ENCODE measurements at places on chromosomes 7 and 10.

DNA sequence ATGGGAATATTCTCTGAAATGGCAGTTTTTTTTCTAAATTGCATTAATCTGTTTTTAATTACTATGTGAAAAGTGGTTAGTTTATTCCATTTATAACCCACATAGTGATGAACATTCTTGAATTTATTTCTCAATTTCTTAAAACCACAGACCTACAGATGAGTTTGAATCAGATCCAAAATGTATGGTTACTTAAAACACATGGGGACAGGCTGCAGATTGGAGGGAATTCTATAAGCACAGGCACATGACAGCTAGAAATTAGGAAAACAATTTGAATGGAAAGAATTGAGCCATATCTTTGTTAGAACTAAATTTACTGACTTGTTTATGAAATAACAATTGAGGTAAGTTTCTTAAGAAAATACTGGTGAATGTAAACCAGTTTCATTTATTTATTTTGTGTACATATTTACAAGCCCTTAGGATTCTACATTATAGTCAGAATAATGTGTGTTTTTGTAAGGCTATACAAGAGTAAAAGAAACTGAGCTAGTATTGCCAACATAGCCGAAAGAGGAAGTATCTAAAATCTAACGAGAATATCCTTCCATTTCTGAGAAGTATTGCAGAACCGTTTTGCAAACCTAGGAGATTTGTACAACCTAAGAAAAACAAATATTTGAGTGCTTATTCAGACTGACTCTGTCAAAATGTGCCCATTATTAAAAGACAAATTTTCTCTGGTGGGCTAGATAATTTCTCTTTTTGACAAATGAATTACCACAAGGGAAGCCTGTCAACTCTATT lies 434.3 kb upstream of the SEMA3D start:
- DNase-seq = peak; percentile 59

GRCh38 chr7:106617860-106618259 lies 43.1 kb downstream of the CCDC71L start:
- DNase-seq = no peak

- DNase-seq = peak; percentile 21
Measured at GRCh38 chr10:125707541-125708468, 11.7 kb upstream of the EDRF1 start.

DNA sequence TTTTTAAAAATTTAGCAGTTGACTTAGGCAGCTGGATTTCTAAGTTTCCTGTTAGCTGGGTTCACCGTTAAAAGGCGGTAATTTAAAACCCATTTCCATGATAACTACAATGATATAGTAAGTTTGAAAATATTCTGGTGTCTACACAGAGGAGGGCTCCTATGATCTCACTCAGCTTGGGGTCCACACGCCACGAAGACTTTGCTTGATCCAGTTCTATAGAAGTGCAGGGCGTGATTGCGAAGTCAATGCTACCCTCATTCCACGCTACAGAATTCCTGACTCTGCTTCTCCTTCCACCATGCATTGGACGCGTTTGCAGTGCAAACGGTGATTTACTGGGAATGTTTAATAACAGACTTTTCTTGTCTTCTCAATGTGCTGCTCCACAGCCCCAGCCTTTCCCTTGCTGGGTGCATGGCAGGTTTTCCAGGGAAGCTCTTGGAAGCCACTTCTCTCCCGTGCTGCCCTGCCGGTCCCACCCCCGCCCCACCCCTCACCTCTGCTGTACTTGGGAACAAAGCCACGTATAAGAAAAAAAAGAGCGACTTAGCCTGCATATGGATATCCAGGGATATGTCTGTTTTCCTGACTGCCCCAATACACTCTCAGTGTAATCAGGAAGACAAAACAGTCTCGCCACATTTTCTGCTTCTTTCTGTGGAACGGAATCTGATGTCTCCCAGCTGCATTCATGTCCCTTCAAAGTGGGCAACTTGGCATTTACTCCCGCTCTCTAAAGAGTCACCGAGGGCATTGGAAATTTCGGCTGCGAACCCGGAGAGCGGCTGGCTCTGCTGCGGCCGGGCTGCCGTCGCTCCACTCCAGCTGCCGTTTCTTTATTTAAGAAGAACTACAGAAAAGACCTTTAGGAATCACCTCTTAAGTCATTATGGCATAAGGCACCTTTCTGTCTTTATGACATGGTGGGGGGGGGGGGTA lies 434.4 kb upstream of the MGMT start:
- no peak for DNase-seq

DNA sequence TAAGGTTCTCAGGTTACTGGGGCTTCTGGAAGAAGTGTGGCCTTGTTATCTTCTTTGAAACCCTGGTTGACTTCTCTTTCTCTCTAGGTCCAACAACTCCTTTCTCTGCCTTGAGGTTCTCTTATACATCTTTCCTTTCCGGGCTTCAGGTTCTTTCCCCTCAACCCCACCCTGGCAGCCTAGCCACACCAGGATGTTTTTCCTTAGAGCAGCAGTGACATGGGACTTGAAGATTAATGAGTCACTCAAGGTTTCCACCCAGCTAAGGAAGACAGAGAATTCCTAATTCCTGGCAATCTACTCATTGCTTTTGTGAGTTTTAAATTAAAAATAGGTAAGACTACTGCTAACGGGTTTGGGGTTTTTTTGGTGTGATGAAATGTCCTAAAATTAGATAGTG lies 121.8 kb upstream of the HPS1 start:
- no peak for DNase-seq

DNA sequence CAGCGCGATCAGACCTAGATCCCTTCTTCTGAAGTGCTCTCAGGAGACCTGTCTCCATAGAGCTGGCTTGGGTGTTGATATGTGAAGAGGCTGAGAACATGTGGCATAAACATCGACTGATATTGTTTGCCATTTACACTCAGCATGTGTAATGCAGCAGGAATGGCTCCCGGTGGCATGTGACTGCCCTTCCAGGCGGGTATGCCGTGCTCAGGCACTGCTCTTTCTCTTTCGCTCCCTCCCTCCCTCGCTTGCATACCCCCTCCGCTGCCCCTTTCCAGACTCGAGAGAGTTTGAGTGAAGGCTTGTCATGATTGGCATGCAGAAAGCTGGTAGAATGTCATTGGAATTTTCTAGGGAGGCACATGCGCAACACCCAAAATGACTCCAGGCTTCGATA lies 107.3 kb upstream of the PDCD4 start:
- no peak for DNase-seq

GRCh38 chr7:1646957-1647891 lies 22.9 kb upstream of the ELFN1 start:
- DNase-seq = no peak

- DNase-seq = peak; percentile 57
Measured at GRCh38 chr7:64555046-64555445, 7.8 kb downstream of the ZNF680 start.

DNA sequence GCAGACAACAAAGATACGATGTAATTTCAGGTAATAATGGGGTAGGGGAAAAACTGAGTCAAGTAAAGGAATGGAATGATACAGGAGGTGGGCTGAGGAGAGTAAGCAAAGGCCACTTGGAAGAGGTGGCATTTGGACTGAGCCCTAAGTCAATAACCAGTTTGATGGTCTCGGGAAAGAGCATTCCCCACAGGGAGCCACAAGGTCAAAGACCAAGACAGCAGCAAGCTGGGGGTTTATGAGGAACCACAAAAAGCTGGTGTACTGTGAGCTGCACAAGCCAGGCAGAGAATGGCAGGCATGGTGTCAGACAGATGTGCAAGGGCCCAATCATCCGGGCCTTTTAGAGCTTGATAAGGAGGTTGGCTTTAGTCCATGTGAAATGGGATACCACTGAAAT lies 98.7 kb downstream of the NOC3L start:
- DNase-seq = no peak

GRCh38 chr7:4093483-4093882 lies 588.6 kb upstream of the FOXK1 start:
- no peak for DNase-seq

- no peak for DNase-seq
Measured at GRCh38 chr7:33093266-33093665, 15.9 kb downstream of the RP9 start.

DNA sequence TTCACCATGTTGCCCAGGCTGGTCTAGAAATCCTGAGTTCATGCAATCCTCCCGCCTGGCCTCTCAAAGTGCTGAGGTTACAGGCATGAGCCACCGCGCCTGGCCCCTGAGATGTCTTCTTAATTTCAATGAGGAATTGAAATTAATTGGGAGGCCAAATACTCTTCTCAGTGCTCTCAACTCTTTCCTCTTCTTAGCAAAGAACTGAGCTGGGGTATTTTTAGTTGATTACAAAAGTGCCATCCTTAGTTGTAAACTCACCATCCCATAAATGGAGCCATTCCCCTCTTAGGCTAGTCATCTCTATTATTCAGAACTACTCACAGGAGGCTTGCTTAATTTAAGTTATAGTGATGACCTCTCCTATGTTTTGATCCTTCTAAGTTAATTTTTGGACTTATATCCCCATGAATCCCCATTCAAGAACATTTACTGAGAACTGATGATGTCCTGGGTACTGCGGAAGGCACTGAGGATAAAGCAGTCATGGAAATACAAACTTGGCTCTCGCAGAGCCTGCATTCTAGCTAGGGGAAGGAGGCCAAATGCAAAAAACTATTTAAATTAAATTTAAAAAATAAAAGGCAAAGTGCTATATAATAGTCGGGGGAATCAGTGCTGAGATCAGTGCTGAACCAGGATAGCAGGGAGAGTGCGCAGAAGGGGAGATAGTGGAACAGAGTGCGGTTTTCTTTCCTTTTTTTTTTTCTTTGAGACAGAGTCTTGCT lies 145.3 kb downstream of the SFMBT2 start:
- no peak for DNase-seq

GRCh38 chr10:31584876-31585275 lies 265.9 kb downstream of the ZEB1 start:
- no peak for DNase-seq

GRCh38 chr7:27066148-27066547 lies 29.7 kb downstream of the HOXA1 start:
- DNase-seq = no peak

DNA sequence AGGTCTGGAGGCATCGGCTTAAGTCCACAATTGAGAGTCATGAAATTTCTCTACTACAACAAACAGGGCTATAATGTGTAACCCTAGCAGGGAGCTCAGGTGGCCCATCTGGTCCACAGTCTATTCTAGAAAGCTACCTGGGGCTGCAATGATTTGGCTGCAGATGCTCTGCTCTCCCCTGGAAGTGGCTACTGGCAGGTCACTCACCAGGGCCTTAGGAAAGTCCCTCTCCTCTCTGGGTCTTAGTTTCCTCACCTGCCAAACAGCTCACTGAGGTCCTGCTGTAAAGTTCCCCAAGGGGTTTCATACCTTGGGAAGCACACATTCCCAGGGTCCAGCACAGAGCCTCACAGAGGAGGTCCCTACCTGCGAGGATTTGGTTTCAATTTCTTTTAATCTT lies 2.5 kb downstream of the IGFBP3 start:
- DNase-seq = no peak

DNA sequence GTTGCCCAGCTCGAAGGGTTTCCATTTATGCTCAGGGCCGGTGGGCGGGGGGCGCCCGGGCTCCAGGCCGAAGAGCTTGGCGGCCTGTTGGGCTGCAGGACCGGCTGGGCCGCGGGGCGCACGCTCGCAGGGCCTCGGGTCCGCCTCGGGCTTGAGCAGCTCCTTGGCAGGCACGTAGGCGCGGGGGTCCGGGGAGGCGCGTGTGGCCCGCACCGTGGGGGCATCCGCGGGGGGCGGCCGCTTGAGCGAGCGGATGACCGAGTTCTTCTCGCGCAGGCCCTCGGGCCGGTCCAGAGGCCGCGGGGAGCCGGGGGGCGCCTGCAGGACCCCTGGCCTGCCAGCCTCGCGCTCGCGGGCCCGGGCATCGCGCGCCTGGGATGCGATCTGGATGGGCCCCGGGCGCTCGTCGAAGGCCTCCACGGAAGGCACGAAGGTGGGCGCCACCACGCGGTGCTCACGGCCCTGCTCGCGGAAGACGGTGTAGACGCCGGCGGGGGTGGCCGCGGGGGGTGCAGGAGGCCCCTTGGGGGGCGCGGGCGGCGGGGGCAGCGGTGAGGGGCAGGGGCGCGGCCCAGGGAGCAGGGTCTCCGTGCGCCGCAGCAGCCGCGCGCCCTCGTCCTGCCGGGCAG lies 35.2 kb downstream of the TNRC18 start:
- DNase-seq = no peak

DNA sequence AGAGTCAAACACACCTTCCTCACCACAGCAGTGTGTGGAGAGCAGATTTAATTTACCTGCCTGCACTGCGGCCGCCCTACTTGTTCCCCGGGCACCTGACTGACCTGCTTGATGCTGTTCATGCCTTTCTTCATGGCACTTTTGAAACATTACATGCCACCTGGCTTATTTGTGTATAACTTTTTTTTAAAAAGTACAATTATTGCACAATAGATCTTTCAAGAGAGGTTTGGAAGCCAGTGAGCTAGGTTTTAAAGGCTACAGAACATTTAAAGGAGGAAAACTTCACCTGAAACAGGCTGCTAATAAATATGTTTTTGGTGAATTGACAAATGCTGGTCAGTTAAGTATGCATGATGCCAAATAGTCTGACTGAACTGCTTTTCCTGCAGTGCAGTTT lies 33.1 kb downstream of the SLC18A2 start:
- no peak for DNase-seq

- DNase-seq = peak; percentile 5
Measured at GRCh38 chr7:123961771-123962170, 36.7 kb downstream of the SPAM1 start.

- DNase-seq = no peak
Measured at GRCh38 chr7:91634485-91635177, 245.9 kb downstream of the MTERF1 start.

GRCh38 chr10:7872041-7872442 lies 53.7 kb downstream of the TAF3 start:
- no peak for DNase-seq

DNA sequence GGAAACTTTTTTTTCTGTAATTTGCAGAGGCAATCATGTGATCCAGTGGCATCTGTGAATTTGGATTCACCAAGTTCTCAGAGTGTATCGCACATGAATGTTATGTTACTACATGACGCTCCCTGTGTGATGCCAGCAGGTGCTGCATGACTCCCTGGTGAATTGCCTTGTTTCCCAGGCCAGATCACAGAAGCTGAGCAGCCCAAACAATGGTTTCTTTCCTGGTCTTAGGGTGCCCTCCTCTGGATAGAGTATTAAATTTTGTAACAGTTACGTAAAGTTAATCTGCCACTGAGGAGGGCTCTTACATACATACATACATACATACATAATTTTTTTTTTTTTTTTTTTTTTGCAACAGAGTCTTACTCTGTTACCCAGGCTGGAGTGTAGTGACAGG lies 3.6 kb downstream of the ZSCAN21 start:
- peak; percentile 59 for DNase-seq

- DNase-seq = no peak
Measured at GRCh38 chr7:80098795-80099194, 35.8 kb upstream of the GNAI1 start.

All from iris pigment epithelial cell (primary cell).